CD4-positive, alpha-beta memory T cell (primary cell): ENCODE measurements at places on chromosomes 12 and 14. TPM values are rescaled to one million over a fixed set of nuclear protein-coding genes. Genes with fewer than 3 reads are reported as not detected.

DNA sequence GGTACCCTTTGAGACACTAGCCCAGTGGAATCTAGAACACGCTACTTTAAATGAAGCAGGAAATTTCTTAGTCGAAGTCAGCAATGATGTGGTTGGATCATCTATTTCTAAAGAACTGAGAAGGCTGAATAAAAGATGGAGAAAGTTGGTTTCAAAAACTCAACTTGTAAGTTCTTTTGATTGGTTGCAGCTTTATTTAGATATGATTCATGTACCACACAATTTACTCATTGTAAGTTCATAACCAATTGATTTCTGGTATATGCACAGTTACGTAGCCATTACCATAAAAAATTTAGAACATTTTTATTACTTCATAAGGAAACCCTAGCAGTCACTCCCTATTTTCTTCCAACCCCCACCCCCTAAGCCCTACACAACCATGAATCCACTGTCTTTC lies 129.8 kb downstream of the SYNE2 start:
- no peak for DNase-seq

- DNase-seq: no peak
Observed at GRCh38 chr12:8446642-8447547, 8.9 kb upstream of the CLEC6A start.

GRCh38 chr12:1993341-1993740 lies 10.9 kb downstream of the DCP1B start:
- DNase-seq: no peak

- no peak for DNase-seq
Observed at GRCh38 chr12:76820888-76821482, 57.1 kb downstream of the ZDHHC17 start.

DNA sequence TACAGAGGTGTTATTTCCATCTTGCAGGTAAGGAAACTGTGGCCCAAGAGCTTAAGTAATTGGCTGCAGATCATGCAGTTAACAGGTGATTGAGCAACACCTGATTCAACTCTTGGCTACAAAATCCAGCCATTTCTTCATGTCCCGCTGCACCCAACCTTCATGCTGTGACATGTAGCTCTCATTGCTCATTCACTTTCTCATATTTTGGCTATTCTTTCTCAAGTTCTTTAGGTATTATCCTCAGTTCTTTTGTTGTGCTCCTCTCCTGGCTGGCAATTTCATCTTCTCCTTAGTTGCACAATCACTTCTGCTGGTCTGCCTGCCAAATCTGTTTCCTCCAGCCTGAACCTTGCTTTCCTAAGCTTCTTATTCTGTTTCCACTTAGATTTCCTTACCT lies 300.8 kb downstream of the SSPN start:
- DNase-seq: no peak

DNA sequence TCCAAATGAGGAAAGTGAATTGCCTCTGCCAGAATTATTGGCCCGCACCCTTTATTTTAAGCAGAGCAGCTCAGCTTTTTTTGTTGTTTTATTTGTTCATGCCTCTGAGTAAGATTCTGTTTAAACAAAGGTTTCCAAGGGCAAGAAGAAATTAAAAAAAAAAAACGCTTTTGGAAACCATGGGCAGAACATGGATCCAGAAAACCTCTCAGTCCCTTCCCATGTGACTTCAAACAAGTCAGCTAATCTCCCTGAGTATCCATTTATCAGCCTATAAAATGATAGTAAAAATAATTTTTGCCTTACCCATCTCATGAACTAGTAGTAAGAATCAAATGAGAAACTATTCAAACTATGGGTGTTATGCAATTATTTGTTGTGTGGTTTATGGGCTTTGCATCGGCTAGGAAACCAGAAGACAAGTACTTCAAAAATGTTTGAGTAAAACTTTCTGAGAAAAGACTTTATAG lies 27.6 kb downstream of the KITLG start:
- DNase-seq: no peak

DNA sequence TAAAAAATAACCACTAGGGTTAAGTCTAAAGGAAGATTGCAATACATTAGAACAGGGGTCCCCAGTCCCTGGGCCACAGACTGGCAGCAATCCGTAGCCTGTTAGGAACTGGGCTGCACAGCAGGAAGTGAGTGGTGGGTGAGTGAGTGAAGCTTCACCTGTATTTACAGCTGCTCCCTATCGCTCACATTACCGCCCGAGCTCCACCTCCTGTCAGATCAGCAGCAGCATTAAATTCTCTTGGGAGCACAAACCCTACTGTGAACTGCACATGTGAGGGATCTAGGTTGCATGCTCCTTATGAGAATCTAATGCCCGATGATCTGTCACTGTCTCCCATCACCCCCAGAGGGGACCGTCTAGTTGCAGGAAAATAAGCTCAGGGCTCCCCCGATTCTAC lies 15.5 kb downstream of the ADGRD1 start:
- no peak for DNase-seq

GRCh38 chr14:102629808-102630350 lies 37.4 kb downstream of the RCOR1 start:
- DNase-seq: no peak

DNA sequence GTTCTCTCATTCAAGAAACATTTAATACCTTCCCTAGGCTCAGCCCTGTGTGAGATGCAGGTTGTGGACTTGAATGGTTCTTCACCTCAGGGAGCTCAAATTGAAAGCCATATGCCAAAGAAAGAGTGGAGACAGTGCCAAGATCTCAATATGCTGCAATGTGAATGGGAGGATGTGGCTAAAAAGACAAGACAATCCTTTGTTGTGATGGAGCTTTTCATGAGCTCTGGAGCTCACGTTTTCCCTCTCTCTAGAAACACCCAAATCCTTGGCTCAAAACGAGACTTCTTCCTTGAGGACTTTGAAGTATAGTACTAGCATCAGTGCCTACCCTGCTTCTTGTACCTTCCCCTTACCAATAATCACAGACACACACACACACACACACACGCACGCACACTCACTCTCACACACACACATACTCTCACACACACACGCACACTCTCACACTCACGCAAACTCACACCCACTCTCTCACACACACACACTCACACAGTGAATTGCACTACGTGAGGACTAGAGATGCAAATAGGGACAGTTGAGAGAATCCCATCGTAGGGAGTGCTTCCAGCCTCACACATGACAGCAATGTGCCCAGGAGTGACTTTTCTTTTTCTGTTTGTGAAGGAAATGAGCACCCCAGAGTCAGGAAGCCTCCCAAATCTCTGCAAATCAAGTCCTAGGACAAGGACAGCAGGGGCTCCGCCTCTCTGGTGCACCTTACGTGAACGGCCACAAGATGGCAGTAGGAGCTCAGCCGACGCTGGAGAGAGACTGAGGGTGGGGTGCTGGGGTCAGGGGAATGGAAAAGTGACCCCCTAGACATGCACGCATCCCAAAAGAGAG lies 231.4 kb downstream of the PCNX1 start:
- DNase-seq: peak; percentile 40

DNA sequence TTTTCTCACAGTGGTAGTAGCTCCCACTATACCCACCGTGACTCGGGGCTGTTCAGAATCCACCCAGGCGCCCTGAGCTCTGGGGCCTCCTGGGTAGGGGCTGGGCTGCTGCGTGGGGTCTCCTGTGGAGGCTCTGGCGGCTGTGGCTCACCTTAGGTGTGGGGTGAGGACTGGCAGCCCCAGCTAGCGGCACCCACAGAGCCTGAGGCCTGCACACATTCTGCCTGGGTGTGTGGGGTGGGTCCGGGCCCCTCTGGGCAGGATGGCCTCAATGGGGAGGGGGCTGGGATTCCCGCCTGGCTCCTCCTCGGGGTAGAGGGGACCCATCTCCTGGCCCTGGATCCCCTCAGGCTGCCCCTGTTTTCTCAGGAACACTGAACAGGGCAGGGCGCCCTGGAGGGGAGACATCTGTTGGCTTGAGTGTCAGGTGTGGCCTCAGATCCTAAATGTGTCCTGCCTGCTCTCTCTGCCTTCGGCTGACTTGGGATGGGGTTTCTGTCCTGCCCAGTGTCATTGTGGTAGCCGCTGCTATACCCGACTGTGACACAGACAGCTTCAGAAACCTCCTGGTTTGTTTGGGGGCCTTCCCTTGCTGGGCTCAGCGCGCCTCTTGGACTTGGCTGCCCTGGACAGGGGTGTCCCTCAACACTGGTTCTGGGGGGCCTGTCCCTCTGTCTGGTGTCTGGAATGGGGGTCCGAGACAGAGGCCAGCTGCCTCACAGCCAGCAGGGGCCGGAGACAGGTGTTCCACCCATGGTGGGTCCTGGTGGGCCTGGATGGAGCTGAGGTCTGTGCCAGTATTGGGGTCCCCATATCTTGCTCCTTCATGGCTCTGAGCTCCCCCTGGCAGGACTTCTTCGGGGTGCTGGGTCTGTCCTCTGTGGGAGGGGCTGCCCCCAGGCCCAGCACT lies 354.9 kb downstream of the TMEM121 start:
- DNase-seq: no peak

DNA sequence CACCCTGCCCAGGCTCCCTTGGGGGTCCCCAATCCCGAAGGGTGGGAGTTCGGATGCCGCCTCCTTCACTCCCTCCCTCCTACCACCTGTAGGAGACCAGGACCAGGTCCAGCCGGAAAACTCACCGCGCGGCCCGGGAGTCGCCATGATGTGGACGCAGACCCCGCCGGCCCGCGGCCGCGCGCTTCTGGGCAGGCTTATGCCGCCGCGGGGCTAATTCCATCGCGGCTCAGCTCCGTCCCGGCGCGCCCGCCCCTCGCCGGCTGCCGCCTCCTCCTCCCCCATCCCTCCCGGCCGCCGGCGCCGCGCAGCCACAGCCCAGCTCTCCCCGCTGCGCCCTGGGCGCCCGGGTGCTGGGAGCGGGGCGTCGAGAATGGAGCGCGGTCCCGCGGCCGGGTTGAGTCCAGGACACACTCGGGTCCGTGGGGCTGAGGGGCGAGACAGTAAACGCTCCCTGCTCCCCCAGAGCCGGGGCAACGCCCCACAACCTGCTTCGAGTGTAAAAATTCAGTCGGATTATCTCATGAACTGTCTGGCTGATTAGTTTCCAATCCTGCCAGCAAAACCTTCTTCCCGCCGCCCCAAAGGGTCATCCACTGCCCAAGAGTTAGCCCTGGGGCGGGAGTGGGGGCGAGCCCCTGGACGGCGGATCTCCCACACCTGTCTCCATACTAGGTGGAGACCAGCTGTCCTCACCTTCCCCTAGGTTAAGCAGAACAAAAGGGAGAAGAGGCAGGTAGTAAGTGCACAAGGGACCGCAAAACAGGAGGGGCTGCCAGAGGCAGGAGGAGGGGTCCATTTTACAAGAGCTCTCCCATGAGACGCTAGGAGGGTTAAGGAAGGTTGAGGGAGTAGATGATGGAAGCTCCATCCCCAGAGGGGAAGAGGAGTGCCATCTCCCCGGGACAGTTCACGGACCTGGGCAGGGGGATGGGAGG lies at the start of gene ANO2:
Gene ANO2 (minus strand): TSS at position 189 of the 938 bp plus-strand sequence. CDS start 42 bp downstream, at position 147.
- DNase-seq: no peak

GRCh38 chr14:69288011-69288771 lies 28.2 kb downstream of the GALNT16 start:
- no peak for DNase-seq

DNA sequence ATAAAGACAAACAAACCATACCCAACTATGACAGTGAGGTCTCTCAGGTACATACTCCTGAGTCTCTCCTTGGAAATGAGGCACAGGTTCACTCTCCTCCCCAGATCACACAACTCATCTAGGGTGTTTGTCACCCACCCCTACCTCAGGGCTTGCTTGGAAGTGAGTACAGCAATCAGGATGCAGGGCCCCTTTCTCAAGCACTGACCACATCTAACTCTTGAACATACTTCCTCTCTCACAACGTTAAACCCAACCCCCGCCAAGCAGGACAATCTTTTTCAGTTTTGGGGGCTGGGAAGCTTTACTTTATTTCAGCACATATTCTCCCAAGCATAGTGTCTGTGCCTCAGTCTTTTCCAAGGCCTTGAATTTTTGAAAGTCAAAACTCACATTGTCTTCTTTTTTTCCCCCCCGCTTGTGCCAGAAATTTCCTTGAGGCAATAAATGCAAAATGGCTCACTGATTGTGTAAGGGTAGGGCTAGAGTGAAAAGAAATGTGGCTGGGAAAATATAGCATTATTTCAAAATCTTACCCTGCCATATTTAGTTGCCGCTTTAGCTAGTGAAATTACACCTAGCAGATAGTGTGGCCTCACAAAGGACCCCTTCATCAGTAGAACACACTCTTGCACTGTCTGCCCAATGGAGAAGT lies 2.4 kb upstream of the GPR65 start:
- DNase-seq: no peak

DNA sequence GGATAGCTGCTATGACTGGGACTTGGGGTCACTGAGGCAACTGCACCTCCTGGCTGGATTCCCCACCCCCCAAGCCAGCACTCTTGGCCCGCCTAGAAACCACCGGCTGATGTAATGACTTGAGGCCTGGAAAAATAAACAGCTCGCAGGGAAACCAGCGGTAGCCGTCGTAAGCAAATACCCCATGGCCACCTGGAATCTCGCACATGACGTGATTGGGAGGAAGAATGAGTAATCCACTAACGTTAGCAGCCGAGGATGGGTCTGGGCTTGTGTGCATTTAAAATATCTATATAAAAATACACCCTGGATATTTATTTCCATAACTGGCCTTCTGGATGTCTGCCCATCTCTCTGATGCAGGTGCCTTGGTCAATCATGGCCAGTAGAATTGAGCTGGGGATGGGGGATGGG lies 120.1 kb downstream of the SMOC1 start:
- no peak for DNase-seq

DNA sequence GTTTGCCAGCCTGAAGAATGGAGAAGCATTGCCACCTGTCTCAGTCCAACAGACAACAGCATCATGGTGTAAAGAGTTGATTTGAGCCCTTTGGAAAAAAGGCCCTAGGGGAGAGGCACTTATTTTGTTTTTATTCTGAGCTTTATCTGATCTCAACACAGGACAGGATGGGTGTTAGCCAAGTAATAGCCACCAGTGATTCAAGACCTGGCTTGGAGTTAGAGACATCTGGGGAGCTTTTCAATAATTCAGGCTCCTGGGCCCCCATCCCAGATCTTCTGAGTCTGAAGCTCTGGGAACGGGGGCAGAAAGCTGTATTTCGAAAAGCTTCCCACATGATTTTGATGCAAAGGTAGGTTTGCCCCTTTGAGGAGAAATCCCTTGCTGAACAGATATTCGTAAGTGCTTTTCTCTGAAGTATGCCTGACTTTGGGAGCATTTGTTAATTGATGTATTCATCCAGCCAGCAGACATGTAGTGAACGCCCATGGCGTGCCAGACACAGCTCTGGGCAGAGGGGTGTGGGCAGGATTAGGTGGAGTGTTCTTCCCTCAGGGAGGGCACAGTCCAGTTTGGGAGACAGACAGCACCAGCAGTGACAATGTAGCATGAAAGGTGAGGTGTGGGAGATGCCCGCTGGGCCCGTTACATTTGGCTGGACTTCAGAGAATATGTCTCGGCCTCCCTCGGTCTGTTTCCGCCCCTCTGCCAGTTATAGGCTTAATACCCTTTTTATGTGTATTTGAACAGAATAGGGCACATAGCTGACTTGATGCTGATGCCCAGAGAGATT lies 72.5 kb downstream of the TSPAN9 start:
- DNase-seq: no peak

The DBX2 gene
- not detected for total RNA-seq

The IL26 gene
- total RNA-seq: not detected

The STRAP gene
- 49.1 TPM for total RNA-seq

The TAS2R8 gene
- not detected for total RNA-seq

The BICDL1 gene
- total RNA-seq: 143 TPM

The MANSC1 gene
- total RNA-seq: 0.44 TPM

The RIPK3 gene
- 63.0 TPM for total RNA-seq

The C14orf39 gene
- not detected for total RNA-seq

The SDS gene
- total RNA-seq: 1.5 TPM

The CREBL2 gene
- total RNA-seq: 51.0 TPM

The IFNG-AS1 gene
- 14.5 TPM for total RNA-seq

The RNASE3 gene
- total RNA-seq: not detected
